SW 1271 (cell line): ENCODE measurements at places on chromosomes 5 and 9.

GRCh38 chr9:116250891-116251290 is 97.3 kb downstream of the PAPPA start:
- DNase-seq, result no peak

GRCh38 chr9:130892477-130893304 is 3.9 kb downstream of the QRFP start:
- no peak for DNase-seq

DNA sequence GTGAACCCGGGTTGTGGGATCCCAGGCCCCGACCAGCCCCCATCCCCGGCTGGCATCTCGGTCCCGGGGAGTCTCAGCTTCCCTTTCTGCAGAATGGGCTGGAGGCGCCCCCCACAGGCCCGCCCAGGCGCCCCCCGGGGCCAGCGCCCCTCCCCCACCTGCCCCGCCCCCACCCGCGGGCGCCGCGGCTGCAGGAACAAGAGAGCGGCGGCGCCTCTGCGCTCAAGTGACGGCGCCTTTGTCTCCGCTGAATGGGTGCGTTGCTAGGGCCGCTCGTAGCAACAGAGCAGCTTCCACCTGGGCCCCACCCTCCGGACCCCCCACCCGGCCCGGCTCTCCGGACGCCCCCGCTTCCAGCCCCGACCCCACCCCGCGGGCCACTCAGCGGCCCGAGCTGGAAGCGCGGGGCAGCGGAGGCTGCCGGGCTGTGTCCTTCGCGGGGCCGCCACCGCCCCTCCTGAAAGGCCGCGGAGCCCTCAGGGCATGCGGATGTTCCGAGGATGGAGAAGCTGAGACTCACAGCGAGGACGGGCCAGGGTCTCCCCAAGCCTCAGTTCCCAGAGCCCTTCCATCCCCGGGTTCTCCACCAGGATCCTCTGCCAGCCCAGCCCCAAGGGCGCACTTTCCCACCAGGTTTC is 27.5 kb downstream of the ADGRD2 start:
- no peak for DNase-seq

- DNase-seq, result no peak
These were observed 1.9 kb upstream of the DAP start for GRCh38 chr5:10762776-10763500.
